ENCODE measurements at places on chromosomes 4 and X.

GRCh38 chrX:53594354-53594753 lies 92.2 kb downstream of the HUWE1 start:
- DNase-seq = no peak

- DNase-seq = no peak
Observed at GRCh38 chr4:129862461-129862860, 766.5 kb downstream of the C4orf33 start.

DNA sequence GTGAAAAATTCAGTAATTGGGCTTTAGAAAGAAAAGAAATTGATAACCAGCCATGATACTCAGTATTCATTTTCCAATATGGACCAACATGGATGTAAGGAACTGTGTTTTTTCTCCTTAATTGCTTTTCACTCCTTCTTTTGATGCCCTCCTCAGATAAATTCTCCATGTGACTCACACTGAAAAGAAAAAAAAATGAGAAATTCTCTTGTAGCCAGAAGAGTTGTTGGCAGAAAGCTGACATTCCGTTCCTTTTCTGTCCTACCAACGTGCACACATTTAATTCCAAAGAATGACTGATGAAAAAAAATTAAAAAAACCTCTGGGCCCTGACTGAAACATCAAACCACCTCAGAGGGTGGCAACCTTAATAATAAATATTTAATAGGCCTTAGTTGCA lies 153.1 kb downstream of the AMELX start:
- DNase-seq = no peak

- DNase-seq = no peak
Observed at GRCh38 chr4:184384056-184384809, 90.1 kb downstream of the IRF2 start.

GRCh38 chr4:35966566-35966965 lies 277.7 kb downstream of the ARAP2 start:
- no peak for DNase-seq

DNA sequence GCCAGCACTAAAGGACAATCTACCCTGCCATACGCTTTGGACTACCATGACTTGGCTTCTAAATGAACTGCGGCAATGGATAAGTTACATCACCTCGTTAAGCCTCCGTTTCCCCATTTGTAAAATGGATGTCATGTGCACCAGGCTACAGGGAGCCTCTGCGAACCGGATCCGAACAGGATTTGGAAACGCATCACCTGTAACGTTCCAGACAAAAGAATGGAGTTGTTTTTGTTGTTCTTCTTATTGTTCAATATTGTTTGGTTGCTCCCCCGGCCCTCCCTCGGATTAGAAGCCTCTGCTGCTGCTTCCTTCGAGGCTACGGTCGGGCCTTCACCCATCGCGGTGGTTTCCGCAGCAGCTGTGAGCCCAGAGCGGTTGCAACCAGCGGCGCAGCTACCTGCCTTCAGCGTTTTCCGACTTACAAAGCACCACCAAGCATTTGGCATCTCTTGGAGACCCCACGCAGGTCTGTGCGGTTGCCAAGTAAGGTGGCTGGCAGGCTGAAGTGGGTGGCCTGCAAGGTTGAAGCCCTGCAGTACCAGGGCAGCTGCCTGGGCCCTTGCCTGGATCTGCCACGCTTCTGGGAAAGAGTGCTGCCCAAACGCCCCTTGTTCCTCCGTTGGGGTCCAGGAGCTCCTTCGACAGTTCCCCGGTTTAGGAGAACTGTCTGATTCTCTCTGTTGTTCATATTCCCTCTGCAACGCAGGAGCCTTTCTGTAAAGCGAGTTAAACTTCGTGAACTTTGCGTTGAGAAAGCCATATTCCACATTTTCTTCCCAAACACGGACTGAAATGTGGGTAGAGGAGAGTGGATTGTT lies 7.1 kb downstream of the NKX3-2 start:
- DNase-seq = no peak

DNA sequence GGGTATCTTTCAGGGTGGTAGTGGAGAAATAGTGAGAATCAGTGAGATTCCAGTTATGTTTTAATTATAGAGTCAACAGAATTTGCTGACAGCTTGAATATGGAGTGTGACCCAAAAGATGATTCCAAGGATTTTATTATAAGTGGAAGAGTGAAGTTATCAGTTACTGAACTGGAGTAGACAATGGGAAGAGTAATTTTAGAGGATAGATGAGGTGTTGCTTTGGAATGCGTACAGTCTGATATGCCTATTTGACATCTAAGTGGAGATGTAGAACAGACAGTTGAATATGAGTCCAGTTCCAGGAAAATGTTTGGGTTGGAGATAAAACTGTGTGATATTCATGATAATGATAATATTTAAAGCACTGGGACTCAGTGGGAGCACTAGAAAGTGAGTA lies 174.2 kb downstream of the MAPK10 start:
- no peak for DNase-seq

DNA sequence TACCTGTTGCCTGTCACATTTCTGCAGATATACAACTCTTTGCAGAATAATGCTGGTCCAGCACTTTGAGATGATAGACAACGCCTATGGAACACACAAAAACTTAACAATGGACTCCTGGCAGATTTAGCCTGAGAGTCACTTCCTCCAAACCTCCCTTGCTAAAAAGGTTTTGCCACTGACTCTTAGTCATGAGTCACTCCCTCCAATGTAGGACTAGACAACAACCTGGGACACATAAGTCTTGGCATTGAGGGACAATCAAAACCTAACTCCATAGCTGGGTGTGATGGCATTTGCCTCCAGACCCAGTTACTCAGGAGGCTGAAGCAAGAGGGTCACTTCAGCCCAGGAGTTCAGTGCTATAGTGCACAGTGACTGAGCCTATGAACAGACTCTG lies 22.0 kb upstream of the EIF4E start:
- no peak for DNase-seq

DNA sequence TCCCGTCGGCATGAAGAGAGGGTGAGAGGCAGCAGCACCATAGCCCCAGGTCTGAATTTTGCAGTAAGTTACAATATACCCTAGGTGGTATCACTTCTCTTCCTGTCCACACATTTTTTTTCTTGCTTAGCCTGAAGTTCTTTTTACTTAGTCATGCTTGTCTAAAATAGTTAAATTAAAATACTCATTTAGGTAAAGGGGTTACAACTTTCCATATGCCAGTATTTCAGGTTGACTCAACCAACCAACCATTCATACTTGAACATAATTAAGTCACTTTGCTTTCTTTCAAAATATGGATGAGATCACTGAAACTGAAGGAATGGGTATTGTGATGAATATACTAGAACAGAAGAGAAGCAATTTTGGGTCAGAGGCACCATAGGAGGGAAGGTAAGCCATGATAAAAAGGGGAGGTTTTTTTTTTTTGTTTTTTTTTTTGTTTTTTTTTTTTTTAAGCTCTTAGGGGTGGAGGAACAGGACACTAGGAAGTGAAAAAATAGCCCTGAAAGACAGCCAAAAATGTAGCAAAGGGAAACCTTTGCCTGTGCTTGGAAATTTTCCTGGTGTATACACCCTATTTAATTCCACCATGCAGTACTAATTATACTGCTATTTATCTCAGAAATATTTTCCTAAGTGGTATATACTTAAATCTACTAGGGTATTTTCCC lies 41.8 kb downstream of the RPS6KA3 start:
- DNase-seq = no peak

GRCh38 chr4:7795983-7796382 lies 143.7 kb downstream of the AFAP1 start:
- no peak for DNase-seq

- no peak for DNase-seq
Observed at GRCh38 chrX:109707319-109707718, 25.7 kb downstream of the ACSL4 start.

GRCh38 chrX:142204522-142205433 lies at the start of gene MAGEC2:
Gene MAGEC2 (minus strand): TSS chrX:142205290. CDS start chrX:142203987, 1,303 bp downstream.
- DNase-seq = no peak

GRCh38 chrX:80335062-80335830 lies 85.0 kb upstream of the TENT5D start:
- DNase-seq = peak; percentile 12

- DNase-seq = no peak
Observed at GRCh38 chrX:120653000-120653399, 23.1 kb upstream of the C1GALT1C1 start.

- DNase-seq = no peak
Observed at GRCh38 chrX:130145123-130145522, 20.5 kb downstream of the AIFM1 start.

DNA sequence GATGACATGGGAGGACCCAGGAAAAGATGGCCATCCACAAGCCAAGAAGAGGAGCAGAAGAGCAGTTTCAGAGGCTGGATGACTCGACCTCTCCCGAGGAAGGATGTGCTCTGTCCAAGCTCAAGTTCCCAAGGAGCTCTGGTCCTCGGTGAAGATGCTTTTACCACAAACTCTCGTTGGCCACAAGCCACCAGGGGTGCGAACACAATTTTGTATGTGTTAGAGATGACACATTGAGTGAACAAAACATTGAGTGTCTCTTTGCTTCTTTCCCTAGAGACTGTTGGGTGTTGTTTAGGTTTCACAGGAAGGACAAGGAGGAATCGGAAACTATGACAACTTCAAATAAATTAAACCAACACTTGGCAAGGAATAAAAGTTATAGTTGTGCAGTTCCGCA lies 26.3 kb downstream of the FGFBP1 start:
- DNase-seq = no peak

DNA sequence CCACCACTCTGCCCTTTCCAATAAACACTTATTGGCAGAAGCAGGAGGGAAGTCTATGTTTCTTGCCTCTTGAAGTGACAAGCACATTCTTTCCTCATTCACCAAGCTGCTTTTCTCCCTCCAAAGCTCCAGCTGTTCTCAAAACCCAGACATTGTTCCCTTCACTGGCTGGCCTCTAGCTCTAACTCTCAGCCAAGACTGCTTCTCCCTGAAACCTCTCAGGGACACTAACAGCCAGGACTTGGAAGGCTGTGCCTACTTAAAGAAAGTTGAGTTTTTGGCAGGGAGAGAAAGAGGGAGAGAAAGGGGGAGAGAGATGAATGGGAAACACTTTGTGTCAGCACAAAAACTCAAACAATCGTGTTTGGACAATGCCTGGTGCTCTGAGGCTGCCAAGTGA lies 99.5 kb downstream of the COX18 start:
- DNase-seq = no peak

- DNase-seq = no peak
Observed at GRCh38 chr4:14853176-14853943, 148.9 kb upstream of the CPEB2 start.

GRCh38 chr4:23374259-23374658 lies 515.6 kb downstream of the PPARGC1A start:
- DNase-seq = no peak

DNA sequence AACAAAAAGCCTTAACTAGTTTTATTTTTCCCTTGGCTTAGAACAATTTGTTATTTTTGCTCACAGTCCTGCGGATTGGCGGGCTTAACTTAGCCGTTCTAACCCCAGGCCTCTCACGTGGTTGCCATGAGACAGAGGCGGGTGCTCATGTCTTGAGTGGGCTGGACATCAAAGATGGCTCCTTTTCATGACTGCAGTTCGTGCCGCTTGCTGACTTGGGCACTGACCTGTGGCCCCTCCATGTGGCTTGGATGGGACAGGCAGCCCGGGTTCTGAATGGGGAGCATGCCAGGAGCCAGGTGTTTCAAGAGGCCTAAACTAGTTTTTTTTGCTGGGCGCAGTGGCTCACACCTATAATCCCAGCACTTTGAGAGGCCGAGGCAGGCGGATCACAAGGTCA lies 40.7 kb downstream of the CDS1 start:
- no peak for DNase-seq

- no peak for DNase-seq
Observed at GRCh38 chr4:6232836-6233785, 32.8 kb upstream of the JAKMIP1 start.

DNA sequence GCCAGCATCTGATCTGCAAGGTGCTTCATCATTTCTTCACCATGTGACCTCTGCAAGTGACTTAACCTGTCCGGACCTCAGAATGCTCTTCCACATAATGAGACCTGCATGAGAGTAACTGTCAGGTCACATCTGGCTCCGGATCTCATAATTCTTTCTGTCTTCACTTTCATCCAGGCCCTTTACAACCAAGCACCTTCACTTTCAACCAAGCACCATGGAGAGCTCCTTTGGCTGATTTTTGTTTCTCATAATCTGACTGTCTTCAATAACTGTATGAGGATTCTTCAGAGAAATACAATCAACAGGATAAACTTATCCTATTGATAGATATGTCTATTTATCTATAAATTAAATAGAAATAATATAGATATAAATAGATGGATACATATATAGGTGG lies 148.1 kb downstream of the VCX3A start:
- no peak for DNase-seq

GRCh38 chr4:42460043-42460442 lies 62.8 kb downstream of the SHISA3 start:
- no peak for DNase-seq

- DNase-seq = no peak
Observed at GRCh38 chr4:2936773-2937145, 26.4 kb downstream of the NOP14 start.

- DNase-seq = no peak
Observed at GRCh38 chr4:183384983-183385382, 59.5 kb upstream of the CDKN2AIP start.

- DNase-seq = no peak
Observed at GRCh38 chr4:119032921-119033685, 102.5 kb upstream of the MYOZ2 start.

DNA sequence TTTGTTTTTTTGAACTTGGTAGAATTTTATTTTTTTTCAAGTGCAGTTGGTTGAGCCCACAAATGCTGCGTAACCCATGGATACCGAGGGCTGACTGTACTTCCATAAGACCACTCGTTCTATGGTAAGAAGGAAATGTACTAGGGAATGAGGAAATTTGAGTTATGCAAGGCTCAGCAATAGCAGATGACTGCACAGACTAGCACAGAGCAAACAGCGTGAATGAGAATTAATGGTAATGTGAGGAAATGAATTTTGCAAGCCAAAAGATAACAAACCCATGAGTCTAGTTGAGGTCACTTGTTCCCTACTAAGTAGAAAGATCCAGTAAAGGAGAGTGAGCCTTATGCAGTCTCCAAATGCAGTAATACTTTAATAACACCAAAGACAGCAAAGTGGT lies 17.4 kb downstream of the GSPT2 start:
- no peak for DNase-seq

GRCh38 chr4:4937926-4938325 lies 78.5 kb downstream of the MSX1 start:
- DNase-seq = no peak

DNA sequence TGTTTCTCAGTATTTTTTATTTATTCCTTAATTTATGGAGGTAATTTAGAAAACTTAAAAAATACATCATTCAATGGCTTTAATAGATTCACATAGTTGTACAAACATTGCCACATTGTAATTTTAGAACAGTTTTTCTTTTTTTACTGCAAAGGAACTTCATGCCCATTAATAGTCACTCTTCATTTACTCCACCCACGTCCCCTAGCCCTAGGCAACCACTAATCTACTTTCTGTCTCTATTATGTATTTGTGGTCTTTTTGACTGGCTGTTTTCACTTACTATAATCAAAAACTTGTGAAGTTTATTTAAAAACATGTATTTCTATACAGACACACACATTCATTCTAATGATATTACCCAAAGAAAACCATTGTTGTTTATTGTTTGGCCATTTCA lies 664.8 kb downstream of the GRID2 start:
- no peak for DNase-seq

GRCh38 chr4:4642496-4643000 lies 100.7 kb upstream of the STX18 start:
- no peak for DNase-seq

- no peak for DNase-seq
Observed at GRCh38 chrX:12949205-12949926, 25.5 kb upstream of the TMSB4X start.

GRCh38 chr4:113467581-113467980 lies 294.0 kb downstream of the CAMK2D start:
- no peak for DNase-seq

GRCh38 chrX:23003116-23003515 lies 3.4 kb downstream of the DDX53 start:
- DNase-seq = no peak

- no peak for DNase-seq
Observed at GRCh38 chr4:10092481-10093270, 23.9 kb downstream of the WDR1 start.

Measured in renal pelvis (tissue), 12 donors.